Right renal pelvis (tissue), 4 donors: ENCODE measurements at places on chromosomes 6 and 20. TPM values are rescaled to one million over a fixed set of nuclear protein-coding genes. Genes with fewer than 3 reads are reported as not detected.
A peak's percentile ranks its signal among the peaks of the same experiment; 100 is the strongest.

DNA sequence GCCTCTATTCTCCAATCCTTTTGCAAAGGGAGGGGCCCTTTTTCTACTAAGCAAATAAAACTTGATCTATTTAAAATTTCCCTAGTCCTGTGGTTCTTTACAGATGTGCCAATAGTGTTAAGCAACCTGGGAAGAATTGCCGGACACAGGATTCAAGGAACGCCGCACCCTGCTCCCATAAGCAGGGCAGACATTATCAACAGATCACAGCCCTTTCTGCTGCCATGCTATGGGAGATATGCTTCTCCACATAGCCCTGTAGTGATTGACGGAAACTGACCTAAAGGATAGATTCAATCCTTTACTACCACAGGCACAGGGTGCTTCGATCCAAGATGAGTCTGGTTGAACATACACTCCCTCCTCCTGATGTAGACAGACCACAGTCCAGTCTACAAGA is 118.4 kb upstream of the TRAF3IP2 start:
- DNase-seq: no peak

DNA sequence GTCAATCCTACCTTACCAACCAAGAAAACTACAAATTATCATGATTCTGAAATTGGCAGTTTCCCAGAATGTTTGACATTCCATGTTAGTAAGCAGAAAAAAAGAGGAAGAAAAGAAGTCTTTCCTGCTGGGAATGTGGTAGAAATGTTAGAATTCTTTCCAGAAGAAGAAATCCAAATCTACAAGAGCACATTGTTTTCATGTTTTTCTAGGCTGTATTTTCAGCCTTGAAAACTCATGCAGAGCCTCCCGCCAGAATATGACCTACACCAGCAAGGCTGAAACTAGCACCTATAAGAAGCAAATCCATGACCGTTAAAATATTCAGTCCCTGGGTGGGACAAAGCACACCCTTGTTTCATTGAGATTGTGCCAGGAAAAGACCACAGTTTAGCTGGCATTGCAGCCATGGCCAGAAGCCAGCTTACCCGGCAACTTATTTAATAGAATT is 259.4 kb downstream of the GJA1 start:
- no peak for DNase-seq

DNA sequence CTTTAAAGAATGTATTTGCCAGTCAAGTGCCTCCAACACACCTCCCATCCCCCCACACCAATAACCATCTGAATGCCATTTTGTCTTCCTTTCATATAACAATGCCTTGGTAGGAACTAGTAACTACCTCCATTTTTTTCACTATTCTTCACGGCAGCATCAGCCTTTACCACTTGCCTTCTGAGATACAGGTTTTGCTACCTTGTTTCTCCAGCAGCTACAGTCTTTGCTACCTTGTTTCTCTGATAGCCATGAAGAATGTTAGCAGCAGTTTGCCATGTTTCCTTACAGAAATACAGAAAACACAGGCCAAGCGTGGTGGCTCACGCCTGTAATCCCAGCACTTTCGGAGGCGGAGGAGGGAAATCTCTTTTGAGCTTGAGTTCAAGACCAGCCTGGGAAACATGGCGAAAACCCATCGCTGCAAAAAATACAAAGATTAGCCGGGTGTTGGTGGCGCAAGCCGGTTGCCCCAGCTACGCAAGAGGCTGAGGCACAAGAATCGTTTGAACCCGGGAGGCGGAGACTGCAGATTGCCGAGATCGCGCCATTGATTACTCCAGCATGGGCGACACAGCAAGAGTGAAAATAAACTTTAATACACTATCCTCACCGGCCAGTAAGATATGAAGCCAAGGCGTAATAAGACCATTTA is 100.9 kb downstream of the HFE start:
- no peak for DNase-seq

DNA sequence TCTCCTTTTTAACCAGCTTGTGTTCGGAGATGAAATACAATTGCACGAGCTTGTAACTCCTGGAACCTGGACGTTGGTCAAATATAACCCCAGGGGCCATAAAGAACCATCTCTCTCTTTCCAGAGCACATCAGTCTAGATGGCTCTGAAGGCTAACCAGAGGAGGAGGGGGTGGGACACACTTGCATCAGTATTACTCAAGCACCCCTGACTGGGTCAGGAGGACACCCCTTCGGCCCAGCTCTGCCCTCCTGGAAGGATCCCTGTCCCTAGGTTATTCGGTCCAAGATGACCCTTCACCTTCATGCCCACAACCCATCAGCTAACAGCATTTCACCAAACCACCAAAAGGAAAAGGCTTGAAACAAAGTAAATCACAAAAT is 67.1 kb downstream of the FYN start:
- DNase-seq: no peak

DNA sequence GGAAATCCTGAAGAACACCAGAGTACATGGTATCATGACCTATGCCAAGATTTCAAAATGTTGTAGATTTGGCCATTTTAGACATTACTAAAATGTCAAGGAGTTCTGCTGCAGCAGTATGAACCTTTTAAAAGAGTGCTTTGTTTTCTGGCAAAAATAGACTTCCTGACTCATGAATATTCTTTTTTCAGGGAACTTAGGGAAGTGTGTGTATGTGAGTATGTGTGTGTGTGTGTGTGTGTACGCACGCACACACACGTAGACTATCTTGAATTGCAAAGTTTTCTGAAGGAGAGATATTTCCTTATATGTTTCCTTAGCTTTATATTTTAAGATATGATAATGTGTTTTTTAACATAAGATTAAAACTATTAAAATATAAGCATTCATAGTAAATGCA is 161.2 kb downstream of the HS3ST5 start:
- DNase-seq: no peak

GRCh38 chr20:57844626-57845596 is 135.1 kb upstream of the PMEPA1 start:
- DNase-seq: no peak

DNA sequence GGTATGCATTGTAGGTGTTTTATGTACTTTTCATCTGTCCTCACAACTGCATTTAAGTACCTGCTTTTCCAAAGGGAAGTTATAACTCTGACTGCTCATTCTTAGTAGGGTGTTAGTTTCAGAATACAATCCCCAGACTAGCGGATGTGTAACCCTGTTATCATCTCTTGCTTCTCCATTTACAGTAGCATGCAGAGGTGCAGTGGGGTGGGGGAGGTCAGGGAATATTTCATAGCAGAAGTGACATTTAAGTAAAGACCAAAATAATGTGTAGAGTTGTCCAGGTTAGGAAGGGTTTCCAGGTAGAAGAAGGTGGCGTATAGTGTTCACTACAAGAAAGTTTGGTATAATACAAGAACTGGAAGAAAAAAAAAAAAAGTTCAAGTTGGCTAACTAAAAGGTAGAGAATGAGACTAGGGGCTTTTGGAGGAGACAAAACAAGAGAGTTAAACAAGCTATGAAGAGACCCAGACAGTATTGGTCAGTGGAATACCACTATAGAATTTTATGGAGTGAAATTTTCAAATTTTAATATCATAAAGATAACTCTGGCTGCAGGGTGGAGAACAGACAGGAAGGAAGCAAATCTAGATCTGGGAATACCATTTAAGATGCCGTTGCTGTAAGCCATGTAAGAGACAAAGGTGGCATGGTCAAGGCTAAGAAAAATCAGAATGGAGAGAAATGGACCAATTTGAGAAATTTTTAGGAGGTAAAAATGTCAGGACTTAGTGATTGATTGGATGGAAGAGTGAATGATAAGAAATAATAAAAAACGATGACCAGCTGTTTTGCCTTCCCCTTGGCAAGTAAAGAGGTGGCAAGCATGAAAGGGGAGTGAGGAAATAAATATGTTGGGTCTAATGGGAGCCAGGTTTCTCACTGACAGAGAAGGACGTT is 2.2 kb upstream of the AHI1 start:
- DNase-seq: no peak

DNA sequence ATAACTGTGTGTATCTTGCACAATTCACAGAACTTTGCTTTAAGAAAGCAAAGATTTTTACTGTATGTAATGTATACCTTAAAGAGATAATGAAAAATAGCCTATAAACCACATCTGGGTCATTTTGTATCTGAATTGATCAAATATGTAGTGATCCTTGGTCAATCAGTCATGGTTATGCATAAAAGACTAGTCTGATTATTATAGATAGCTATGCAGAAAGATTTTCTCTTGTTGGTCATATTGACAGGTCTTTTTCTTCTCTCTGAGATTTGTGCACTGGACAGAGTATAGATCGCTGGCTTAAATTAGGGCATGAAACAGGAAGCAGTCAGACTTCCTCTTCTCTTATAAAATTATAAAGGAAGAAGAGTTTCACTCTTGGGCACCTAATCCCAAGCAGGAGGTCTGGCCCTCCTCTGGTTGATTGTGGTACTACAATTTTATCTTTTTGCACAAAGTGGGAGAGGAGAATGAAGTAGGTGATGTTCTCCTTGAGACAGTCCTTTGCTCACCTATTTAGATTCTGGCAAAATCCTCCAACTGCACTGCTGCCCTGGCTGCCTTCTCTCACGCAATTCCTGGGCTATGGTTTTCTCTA is 380.9 kb upstream of the RGS17 start:
- peak; percentile 1 for DNase-seq

DNA sequence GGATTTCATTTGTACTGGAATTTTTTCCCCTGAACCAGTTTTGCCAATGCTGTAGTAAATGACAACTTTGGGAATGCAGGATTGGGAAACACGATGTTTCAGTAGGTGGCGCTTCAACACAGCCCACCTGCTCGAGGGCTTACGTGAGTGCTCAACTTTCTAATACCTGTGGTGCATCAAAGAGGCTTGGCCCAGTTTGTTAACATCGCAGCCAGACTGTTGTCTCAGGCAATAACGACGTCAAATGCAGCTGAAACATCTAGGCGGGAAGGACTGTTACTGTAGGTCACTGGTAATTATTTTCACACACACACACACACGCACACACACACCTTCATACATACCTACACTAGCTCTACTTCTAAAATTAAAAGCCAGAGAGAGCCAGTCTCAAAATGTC is 815.5 kb upstream of the SLC35B3 start:
- peak; percentile 25 for DNase-seq

DNA sequence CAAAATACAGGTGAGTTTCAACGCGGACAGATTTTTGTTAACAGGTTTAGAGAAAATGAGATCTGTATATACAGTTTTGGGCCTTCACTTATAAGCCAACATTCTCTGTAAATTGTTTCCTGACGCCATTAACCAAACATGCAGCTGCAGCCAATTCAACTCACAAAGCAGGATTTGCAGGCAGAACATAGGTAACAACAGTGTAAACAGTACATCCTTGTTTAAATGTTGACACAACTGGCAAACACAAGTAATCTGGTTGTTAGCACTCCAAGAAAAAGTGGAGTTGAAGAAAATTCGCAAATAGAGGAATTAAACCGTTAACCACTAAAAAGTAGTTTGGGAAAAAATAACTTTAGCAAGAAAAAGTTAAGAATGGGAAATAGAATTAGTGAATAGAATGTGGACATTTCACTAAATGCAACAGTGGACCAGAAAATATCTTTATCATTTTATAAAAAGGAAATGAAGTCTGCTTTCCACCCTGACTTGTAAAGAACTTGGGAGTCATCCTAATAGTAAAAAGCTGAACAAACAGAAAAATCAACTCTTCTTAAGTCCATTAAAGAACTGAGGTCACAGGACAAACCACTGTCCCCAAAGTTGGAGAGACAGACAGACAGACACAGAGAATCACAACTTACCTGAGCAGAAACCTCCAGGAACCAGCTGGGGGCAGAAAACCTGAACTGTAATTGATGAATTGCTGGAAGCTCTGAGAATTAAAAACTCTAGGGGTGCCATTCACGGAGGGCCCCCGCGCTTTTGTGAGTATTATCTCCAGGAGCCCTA is 10.1 kb downstream of the SMIM28 start:
- no peak for DNase-seq

DNA sequence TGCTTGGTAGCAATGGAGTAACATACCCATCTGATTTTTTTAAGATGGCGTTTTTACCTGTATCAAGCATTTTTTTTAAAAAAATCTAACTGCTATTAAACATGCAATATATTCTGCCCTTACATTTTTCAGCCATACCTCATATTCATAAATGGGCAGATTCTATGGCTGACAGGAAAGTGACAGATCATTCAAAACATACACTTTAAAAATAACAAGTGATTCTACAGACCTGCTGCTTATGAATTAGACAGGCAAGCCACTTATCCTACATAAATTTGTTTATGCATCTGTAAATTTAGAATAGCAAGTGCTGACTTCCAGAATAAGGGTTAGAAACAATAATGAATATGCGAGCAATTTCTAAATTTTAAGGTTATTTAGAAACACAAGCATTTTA is 82.7 kb downstream of the TBXT start:
- no peak for DNase-seq

DNA sequence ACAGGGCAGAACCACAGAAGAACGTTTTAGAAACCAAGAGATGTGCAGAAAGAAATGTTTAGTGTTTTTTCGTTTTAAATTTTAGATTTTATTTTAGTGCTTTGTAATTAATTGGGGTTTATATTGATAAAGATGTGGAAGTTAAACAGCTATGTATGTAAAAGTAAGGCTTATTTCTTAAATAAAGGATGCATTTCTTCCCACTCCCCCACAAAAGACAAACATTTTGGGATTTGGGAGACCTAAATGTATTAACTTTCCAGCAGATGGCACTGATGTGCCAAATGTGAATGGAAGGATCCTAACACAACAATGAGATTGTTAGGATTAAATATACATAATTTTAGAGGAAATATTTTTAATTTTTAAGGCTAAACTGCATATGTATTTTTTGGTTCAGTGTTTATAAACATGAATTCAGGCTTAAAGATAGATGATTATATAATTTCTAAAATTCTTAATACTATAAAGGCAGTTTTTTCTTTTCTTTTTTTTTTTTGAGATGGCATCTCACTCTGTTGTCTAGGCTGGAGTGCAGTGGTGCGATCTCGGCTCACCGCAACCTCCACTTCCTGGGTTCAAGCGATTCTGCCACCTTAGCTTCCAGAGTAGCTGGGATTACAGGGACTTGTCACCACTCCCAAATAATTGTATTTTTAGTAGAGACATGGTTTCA is 12.0 kb downstream of the PFDN4 start:
- no peak for DNase-seq

GRCh38 chr6:13463941-13464340 is 23.5 kb downstream of the GFOD1 start:
- no peak for DNase-seq

- DNase-seq: no peak
These were observed 61.6 kb downstream of the RPRD1B start for GRCh38 chr20:38095017-38095686.

DNA sequence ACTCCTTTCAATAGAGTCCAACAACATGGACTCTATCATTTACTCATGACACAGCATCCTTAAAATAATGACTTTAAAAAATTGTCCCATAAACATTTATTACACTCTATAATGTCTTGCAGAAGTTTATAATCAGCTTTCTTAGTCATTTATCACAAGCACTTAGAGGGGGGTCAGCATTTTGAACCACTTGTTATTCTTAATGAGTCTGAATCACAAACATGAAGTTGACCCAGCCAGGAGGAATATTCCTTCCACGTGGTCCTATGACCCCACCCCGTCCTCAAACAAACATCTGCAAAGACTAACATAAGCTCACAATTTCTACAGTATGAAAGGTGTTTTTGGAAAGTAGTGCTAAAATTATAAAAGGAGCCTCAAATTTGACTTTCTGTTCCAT is 91.1 kb downstream of the MTFR2 start:
- no peak for DNase-seq

Gene BEND6
- 5.9 TPM for polyA plus RNA-seq

Gene LGSN
- 0.62 TPM for polyA plus RNA-seq

Gene CTAGE9
- 0.29 TPM for polyA plus RNA-seq

Gene GPR6
- not detected for polyA plus RNA-seq

Gene ZNF133
- 25.8 TPM for polyA plus RNA-seq

Gene RAET1L
- polyA plus RNA-seq: not detected

Gene SIM1
- polyA plus RNA-seq: 21.8 TPM

Gene MEP1A
- polyA plus RNA-seq: not detected
